D341Med (cell line): ENCODE measurements at places on chromosomes 5 and 9.

DNA sequence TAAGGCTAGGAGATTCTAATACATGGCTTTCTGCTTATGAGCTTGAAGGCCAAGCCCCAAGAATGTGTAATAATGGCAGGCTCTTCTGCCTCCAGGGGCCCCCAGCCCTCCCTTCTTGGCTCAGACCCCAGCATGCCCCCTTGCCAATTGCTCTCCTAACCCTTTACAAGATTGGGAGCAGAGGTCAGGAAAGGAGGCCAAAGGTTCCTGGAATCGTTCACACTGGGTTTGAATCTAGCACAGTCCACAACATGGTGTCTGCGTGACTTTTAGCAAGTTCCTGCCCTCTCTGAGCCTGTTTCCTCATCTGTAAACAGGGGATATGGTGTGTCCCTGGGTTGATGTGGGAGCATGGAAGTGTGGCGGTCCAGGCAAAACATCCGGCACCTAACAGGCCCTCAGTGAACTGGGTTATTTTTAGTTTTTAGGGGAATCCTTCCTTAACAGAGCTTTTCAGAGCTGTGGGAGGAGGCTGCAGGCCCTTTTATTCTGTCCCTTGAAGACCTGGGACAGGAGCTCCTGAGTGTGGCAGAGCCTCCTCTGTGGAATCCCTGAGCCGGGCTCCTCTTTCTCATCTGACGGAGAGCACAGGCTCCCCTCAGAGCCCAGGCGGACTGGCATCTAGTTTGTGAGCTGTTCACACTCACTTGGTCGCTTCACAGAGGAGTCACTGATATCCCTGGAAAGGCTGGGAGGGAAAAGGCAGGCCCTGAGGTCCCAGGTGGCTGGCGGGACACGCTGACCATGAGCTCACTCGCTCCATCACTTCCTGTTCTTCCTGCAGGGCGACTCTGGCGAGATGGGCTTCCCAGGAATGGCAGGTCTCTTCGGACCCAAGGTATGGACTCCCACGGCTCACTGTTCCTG lies 23.4 kb upstream of the ORM1 start:
- DNase-seq = peak; percentile 8

- DNase-seq = no peak
Measured at GRCh38 chr5:132225165-132226032, 2.3 kb downstream of the P4HA2 start.

- no peak for DNase-seq
Measured at GRCh38 chr5:104755806-104756205, 1193.2 kb upstream of the NUDT12 start.

DNA sequence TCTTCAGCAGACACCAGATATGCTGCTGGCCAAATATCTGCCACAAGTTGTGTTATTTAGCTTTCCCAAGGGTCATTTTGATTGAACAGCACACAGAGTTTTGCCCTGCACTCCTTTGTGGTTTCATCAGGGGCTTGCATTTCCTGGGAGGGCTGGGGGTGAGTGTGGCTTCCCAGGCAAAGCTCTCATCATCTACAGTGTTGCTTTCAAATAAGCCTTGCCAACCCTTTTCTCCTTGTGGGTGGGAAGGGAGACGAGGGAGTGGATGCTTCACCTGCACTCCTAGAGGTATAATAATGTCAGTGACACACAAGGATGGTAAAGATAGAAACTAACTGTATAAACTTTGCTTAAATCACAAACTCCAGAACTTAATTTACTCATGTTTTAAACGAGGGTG lies 107.0 kb downstream of the MARCHF11 start:
- no peak for DNase-seq

DNA sequence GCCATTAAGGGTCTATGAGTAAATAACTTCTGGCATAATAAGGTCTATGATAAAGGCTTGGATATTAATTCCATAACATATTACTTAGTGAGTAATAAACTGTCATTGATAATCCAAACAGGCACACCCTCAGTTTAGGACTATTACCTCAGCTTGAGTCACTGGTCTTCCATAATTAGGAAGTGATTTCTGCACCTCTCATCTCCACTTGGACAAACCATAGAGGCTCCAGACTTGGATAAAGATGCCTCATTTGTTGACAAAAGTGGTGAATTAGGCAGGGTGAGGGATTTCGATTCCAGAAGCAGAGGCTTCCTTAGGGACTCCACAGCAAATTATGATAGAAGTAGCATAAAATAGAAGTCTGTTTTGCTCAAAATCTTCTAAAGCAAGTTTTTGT lies 127.5 kb upstream of the MTAP start:
- no peak for DNase-seq

DNA sequence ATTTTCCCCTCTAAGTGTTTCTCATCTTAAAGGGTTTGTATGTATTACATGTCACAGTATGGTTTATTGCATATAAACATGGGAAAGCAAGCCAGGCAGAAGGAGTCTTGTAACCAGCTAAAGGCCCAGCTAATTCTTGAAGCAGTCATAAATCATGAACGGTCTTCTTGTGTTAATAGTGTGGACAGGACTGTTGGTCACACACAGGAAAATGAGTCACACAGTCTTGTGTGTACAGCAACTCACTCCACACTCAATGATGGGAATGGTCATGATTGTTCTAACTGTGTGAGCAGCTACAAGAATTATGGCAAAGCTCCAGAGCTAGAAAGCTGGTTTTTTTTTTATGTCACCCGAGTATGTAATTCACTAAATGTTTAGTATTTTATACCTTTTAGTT lies 123.9 kb downstream of the GHR start:
- DNase-seq = no peak

- DNase-seq = peak; percentile 2
Measured at GRCh38 chr9:93081931-93082330, 14.1 kb upstream of the CARD19 start.

- DNase-seq = no peak
Measured at GRCh38 chr5:142601432-142601831, 84.5 kb downstream of the FGF1 start.

DNA sequence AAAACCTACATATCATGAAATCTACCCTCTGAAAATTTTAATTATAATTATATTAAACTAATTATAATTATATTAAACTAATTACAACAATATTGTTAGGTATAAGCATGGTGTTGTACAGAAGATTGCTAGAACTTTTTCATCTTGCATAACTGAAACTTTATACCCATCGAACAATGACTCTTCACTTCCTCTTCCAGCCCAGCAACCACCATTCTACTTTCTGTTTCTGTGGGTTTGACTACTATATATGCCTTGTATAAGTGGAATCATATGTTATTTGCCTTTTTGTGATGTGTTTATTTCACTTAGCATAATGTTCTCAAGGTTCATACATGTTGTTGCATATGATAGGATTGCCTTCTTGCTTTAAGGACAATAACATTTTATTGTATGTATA lies 274.2 kb upstream of the CCNH start:
- DNase-seq = no peak

DNA sequence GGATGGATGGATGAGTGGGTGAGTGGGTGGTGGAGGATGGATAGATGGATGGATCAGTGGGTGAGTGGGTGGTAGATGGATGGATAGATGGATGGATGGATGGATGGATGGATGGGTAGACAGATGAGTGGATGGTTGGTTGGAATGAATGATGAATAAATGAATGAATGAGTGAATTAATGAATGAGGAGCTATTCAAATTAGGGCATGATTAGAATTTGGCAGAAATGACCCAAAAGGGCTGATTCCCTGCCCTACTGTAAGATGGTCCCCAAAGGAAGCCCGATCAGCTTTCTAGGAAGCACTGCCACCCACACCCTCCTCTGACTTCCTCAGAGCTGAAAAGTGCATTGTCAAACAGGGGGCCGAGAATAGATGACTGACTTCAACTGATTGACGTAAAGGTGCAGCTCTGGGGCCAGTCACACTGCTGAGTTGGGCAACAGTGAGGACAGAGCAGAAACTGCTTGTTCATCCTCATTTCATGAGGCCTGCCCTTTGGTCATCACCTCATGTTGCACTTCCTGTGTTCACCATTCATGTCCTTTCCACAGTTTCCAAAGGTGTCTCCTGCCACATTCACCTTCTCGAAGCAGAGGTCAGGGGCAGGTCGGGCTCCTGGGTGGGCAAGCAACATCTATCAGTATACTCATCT lies 34.3 kb downstream of the NIPAL4 start:
- DNase-seq = no peak

DNA sequence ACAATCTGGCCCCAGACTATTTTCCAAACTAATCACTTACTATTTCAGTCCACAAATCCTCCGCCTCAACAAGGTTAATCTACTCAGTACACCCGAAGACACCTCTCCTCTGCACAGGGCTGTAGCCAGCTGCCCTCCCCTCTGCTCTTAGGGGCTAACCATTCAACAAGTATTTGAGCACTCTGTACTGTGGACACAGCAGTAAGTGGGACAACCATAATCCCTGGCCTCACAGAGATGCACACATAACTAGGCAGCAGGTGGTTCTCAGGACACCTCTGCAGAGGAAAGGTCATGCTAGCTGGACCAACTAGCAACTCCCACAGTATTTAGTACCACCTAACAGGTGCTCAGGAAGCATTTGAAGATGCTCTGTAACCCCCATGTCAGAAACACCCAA lies 5.5 kb downstream of the CAMSAP1 start:
- DNase-seq = no peak

- peak; percentile 56 for DNase-seq
Measured at GRCh38 chr9:122158202-122158601, 1.4 kb downstream of the NDUFA8 start.

DNA sequence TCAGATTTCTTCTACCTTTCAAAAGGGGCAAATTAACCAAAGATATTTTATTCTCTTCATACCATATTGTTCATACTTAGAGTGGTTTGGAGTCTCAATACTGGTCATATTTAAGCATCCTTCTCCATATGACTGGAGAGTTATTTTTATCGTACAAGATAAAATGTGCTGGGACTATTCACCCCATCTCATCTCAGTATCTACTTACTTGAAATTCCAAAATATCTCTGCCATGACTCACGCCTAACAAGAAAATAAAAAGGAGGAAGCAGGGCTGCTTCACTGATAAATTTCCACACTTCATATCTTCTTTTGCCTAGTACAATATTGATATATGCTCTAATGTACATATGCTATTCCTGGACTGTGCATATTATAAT lies 277.9 kb upstream of the CDH9 start:
- no peak for DNase-seq
